Glutamatergic neuron (in vitro differentiated cells): ENCODE measurements at places on chromosomes 5 and 9.
A peak's percentile ranks its signal among the peaks of the same experiment; 100 is the strongest.

GRCh38 chr9:79446523-79447307, 125.0 kb upstream of the TLE4 start:
- no peak for DNase-seq

DNA sequence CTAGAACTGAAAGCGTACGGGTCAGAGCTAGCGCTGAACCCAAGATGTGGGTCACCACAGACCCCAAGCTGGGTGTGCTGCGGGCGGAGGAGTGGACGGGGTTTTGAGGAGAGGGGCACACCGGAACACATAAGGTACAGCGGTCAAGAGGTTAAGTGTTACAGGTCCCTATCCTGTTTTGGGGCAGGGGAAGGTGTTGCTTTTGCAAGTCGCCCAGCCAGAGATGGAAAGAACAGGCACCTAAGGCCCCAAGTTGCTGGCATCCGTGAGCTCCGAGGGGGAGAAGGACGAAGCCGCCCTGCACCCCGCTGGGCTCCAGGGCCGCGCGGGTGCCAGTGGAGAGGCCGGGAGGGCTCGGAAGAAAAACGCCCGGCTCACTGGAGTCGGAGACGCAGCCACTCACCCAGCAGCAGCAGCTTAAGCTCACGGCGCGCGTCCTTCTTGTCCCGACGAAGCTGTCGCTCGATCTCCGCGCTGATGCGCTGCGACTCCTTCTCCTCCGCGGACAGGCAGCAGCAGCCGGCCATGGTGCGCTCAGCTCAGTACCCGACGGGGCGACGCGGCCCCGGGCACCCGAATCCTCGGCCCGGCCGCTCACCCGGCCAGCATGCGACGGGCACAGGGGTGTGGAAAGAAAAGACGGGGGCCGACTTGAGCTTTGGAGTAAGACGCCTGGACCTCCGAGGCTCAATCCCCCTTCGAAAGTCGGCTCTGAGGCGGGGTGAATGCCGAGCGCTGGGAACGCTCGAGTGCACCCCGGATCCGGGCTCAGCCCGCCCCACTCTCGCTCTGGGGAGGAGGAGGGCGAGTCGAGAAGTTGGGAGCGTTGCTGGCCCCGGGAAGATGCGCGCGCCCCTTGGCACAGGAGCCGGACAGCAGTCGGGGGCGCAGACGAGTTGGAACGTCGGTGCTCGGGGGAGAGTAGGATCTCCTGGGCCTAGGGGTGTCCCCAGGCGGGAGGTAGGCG, 572 bp downstream of the GNA14 start:
- DNase-seq = peak; percentile 57

DNA sequence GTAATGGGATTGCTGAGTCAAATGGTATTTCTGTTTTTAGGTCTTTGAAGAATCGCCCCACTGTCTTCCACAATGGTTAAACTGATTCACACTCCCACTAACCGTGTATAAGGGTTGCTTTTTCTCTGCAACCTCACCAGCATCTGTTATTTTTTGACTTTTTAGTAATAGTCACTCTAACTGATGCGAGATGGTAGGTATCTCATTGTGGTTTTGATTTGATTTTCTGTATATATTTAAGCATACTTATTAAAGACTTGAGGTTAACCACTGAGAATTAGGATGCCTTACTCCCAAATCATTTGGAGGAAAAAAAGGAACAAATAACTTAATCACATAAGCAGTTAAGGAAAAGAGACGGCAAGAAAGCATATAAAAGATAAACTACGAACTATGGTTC, 181.6 kb upstream of the FST start:
- no peak for DNase-seq

DNA sequence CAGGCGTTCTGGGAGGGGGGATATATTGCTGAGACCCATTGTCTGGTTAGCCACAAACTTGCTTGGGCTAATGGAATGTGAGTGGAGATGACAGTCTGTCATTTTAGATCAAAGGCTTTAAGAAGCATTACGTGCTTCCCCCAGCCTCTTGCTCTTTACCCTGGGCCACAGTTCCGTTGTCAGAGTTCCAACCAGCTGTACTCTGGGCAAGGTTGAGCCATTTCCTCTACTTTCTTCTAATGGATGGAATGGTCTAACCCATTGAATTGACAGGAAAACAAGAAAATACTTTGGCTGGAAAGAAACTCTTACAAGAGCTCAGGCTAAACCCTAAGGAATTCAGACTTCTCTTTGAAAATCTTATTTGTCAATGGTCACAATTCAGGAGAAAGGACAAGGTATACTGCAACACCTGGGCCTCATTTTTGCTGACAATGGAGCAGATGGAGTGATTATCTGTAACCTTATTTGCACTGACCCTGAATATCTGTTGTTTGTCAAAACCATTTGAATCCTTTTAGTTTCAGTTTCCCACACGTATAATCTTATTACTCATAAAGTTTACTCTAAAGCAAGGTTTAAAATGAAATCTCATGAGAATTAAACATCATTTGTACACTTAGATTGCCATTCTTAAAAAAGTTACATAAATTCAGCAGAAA, 231.4 kb downstream of the PDE4D start:
- DNase-seq = no peak

GRCh38 chr9:5846501-5846921, 13.6 kb upstream of the ERMP1 start:
- DNase-seq = no peak

DNA sequence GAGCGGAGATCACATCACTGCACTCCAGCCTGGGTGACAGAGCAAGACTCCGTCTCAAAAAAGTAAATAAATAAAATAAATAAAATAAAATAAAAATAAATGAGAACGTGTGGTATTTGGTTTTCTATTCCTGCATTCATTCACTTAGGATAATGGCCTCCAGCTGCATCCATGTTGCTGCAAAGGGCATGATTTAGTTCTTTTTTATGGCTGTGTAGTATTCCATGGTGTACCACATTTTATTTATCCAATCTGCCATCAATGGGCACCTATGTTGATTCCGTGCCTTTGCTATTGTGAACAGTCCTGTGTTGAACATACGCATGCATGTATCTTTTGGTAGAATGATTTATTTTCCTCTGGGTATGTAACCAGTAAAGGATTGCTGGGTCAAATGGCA, 8.8 kb upstream of the RASGEF1C start:
- no peak for DNase-seq

GRCh38 chr5:89930591-89931392, 478.8 kb downstream of the CETN3 start:
- DNase-seq = no peak

DNA sequence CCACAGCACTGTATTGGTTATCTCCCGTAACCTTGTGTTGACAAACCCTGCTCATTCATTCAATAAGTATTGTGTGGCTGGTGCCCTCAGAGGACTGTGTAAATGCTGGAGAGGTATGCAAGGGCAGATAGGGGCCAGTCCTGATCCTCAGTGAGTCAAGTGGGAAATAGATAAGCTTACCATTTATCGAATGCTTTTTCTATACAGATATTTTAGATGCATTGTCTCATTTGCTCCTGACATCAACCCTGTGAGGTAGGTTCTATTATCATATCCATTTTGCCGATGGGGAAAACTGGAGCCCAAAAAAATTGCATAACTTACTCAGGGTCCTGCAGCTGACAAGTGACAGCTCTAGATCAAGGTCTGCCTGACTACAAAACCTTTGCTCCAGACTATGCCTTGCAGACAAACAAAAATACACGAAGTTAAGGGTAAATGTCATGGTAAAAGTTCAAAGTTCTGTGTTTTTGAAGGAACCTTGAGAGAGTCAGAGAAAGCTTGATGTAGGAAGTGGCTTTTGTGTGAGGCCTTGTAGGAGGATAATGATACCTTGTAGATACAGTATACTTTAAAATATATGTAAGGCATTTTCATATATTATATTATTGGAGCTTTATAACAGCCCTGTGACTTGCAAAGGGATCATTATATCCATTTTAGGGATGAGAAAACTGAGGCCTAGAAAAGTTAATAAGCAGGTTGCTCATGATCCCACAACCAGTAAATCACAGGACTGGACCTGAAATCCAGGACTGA, 22.7 kb downstream of the CYFIP2 start:
- no peak for DNase-seq

GRCh38 chr5:107821288-107821687, 150.6 kb upstream of the EFNA5 start:
- DNase-seq = no peak

DNA sequence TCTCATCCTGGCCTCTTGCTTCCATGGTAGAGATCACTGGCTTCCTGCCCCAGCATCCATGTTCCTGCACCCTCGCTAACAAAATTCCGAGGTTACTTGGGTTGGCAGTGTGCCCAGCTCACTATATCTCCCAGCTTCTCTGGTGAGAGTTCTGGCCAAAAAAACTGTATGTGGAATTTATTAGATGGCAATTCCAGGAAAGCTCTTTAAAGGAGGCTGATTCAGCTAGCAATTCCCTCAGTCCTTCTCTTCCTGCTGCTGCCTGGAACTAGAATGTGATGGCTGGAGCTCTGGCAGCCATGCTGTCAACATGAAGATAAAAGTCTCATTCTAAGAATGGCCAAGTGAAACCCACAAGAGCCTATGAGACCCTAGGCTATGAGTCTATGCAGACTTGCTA, 88.8 kb downstream of the SECISBP2 start:
- DNase-seq = no peak

DNA sequence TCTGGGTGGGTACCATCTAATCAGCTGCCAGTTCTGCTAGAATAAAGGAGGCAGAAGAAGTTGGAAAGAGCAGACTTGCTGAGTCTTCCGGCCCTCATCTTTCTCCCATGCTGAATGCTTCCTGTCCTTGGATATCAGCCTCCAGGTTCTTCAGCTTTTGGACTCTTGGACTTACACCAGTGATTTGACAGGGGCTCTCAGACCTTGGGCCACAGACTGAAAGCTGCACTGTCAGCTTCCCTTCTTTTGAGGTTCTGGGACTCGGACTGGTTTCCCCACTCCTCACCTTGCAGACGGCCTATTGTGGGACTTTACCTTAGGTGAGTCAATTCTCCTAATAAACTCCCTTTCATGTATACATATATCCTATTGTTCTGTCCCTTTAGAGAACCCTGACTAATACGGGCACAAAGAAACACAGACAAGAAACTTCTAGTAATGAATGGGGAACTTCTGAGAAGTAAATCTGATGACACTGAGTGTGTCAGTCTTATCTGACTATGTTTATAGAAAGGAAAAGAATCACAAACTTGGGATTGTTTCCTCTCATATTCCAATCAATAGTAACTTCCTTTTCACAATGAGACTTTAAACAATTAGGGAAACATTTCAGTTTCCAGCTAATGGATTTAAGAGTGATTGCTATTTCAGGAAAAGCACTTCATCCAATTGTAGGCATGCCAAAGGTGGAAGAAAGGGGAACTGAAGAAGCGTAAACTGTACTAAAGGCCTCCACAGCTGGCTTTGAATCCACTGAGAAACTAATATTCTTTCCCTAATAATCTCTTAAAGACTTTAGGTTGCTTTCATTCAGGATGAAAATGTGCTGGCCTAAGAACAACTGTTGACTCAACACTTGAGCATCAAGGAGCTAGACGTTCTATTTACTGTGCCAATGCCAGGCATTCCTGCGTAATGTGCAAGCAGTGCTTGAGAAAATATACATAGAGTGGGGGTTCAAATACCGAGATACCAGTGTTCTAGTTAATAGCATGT, 127.9 kb upstream of the PTGER4 start:
- no peak for DNase-seq

GRCh38 chr9:114258866-114259797, 63.8 kb upstream of the ORM1 start:
- DNase-seq = no peak

DNA sequence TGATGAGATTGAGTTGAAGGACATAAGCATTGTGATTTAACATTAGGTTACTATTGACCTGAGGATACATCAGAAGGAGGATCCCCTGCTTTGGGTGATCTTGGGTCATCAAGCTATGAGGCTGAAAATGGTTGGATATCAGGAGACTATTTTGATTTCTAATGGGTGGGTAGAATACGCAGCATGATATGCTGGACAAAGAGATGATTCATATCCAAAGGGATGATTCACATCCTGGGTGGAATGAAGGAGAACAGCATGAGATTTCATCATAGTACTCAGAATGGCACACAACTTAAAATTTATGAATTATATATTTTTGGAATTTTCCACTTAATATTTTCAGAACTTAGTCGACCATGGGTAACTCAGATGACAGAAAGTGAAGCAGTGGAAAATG, 1759.5 kb upstream of the C9orf72 start:
- no peak for DNase-seq

DNA sequence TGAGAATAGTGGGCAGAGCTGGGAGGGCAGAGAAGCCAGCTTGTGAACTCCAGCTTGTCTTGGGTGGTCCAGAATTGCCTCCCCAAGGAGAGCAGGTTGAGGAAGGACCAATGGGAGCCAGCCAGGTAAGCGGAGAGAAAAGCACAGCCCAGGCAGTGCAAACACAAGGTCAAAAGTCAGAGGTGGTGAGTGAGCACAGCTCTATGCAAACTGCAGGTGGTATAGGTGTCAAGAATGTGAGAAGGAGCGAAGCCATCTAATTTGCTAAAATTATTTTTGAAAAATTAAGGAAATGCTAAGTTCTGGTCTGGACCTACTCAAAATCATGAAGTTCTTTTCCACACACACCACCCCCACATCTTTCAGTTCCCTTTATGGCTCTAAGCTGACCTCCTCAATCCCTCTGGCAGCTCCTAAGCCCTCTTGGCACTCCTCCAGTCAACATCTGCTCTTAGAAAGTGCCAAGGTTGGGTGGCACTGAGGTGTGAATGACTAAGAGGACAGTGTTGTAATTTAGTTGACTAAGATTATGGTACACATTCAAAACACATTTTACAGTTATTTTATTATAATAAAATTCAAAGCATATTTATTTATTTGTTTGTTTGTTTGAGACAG, 6.6 kb upstream of the OTULINL start:
- no peak for DNase-seq

DNA sequence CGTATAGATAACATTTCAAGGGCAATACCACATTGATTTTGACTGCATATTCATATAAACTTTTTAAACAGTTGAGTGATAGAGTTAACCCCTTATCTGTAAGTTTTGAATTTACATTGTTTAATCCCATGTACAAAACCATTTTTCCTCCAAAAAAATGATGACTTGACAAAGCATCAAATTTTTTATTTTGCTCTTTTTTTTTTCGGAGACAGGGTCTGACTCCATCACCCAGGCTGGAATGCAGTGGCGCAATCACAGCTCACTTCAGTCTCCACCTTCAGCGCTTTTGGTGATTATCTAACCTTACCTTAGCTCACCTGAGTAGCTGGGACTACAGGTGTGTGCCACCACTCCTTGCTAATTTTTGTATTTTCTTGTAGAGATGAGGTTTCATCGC, 1670.1 kb upstream of the CDH9 start:
- DNase-seq = no peak

DNA sequence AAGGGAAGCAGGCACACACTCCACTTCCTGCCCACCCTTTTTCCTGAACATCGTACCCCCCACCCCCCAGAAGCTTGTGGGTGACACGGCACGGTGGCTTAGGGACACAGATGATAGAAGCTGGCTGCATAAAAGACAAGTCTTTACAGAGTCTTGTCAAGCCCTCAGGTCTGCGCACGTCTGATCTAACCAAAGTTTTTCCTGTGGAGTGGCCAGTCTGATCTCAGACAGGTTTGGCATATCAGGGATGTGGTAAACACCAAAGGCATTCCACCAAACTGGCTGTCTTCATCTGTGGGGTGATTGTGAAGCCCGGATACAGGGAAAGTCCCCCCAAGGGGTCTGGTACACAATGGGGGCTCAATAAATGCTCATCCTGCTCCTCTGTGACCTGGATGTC, 50.0 kb downstream of the CRB2 start:
- DNase-seq = peak; percentile 4

- DNase-seq = no peak
These were observed 59.5 kb upstream of the EQTN start for GRCh38 chr9:27356446-27356845.

- DNase-seq = no peak
These were observed 21.6 kb upstream of the ANGPTL2 start for GRCh38 chr9:127143920-127144465.
